MCF 10A (cell line): ENCODE measurements at places on chromosomes 6 and 20. TPM values are rescaled to one million over a fixed set of nuclear protein-coding genes. Genes with fewer than 3 reads are reported as not detected.

DNA sequence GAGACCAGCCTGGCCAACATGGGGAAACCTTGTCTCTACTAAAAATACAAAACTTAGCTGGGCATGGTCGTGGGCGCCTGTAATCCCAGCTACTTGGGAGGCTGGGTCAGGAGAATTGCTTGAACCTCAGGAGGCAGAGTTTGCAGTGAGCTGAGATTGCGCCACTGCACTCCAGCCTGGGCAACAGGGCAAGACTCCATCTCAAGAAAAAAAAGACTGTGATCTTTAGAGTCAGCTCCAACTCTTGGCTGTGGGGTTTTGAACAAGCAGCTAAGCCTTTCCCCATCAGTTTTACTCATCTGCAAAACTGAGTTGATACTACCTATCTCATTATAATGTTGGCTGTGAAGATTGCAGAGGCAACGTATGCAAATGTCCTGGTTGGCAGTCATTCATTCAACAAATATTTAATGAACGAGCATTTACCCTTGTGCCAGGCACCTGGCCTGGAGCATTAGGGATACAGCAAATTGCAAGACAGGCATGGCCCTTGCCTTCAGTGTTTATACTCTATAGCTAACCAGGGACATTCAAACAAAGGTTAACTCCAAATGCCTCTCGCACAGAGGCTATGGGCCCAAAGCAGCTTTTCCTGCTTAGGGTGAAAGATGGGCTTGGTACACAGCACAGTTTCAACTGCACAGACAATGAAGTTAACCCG is 37.8 kb downstream of the ILRUN start:
- DNase-seq, result no peak
- no peaks in the 10 kb centered on the region for H3K27me3 ChIP-seq
- peaks cover 13% of the 10 kb centered on the region for H3K36me3 ChIP-seq
- peak overlapping the region; percentile 89 for H3K27ac ChIP-seq
- H3K4me3 ChIP-seq, result no peak overlapping the region

DNA sequence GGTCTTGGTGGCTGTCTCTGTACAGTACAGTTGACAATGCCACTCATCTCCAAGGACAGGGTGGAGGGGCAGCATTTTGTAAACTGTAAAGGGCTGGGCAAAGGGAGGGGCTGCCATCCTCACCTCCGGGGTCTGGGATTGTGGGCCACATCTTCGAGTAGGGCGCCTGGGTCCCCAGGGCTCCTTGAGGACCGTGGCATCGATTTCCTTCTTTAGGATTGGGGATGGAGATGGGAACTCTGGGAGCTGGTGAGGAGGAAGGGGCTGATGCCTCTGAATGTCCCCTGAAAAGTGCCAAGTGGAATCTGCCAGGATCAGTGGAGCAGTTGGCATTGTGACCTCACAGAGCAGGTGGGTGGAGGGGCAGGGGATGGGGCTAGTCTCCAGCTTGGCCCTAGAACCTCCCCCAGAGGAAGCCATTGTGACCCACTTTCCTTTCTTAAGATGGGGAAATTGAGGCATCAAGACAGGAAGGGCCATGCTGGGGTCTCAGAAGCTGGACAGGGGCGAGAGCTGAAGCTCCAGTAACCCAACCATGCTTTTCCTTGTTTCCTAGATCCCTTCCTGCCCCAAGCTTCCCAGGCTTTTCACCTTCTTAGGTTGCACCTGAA is at the start of gene SUN5:
SUN5 (minus strand) TSS at position 293 of the 611 bp plus-strand sequence; CDS start at position 200, 93 bp downstream.
- no peaks in the 10 kb centered on the region for H3K36me3 ChIP-seq
- no peak for DNase-seq
- peaks cover 32% of the 10 kb centered on the region for H3K27me3 ChIP-seq
- H3K27ac ChIP-seq, result no peak within 1 kb of the TSS

DNA sequence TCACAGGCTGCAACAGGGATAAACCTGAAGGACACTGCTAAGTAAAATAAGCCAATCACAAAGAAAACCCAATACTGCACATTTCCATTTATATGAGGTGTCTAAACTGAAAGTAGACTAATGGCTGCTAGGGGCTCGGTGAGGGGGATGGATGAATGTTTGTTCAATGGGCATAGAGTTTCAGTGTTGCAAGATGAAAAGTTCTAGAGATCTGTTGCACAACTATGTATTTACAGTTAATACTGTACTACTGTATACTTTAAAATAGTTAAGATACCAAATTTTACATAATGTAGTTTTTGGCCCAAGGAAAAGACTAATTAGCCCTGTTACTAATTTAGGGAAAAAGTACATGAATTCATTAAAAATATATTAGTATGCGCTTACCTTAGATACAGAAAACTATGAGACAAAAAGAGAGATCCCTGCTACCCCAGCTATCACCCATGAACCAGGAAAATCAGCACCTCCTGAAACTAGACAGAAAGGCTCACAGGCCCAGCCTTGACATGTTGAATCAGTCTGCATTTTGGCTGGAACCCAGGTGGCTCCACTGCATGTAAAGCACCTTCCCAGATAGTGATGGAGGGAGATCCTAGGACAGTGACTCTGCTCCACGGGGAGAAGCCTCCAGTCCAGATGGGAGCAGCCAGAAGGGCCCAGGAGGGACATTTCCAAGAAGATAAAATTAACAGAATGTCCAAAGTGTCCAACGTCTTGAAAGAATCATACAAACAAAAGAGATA is 16.1 kb downstream of the HLA-F start:
- peaks cover 10% of the 10 kb centered on the region for H3K36me3 ChIP-seq
- H3K27ac ChIP-seq, result no peak overlapping the region
- H3K4me3 ChIP-seq, result no peak overlapping the region

DNA sequence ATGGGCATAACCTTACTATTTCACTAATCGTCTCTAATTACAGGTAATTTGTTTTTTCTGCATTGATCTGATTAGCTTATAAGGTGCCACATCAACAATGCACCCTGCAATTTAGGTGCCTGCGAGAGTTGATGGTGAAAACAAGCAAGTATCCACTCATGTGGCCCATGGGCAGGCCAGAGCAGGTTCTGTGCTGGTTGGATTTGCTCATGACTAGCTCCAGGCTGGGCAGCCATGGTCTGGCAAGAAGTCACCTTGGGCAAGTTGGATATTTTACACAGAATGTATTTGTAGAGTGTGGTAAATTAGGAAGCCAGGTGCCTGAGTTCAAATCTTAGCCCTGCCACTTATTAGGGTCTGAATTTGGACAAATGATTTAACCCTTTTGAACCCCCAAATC is 25.3 kb downstream of the RAB44 start:
- no peaks in the 10 kb centered on the region for H3K27me3 ChIP-seq
- no peak overlapping the region for H3K27ac ChIP-seq
- no peak for DNase-seq
- no peak overlapping the region for H3K4me3 ChIP-seq

The DNAH8 gene
- total RNA-seq, result not detected in 2 replicates

- DNase-seq, result peak; percentile 60
- H3K36me3 ChIP-seq, result peaks cover 18% of the 10 kb centered on the region
- no peaks in the 10 kb centered on the region for H3K27me3 ChIP-seq
- no peaks in the 10 kb centered on the region for H3K4me1 ChIP-seq
These were observed 70.7 kb upstream of the PRSS16 start for GRCh38 chr6:27176523-27177484.

GRCh38 chr6:137165375-137166246 is 7.8 kb downstream of the IL22RA2 start:
- peaks cover 32% of the 10 kb centered on the region for H3K4me1 ChIP-seq
- H3K27ac ChIP-seq, result no peak overlapping the region
- H3K27me3 ChIP-seq, result no peaks in the 10 kb centered on the region
- H3K4me3 ChIP-seq, result no peak overlapping the region
- peak; percentile 72 for DNase-seq

DNA sequence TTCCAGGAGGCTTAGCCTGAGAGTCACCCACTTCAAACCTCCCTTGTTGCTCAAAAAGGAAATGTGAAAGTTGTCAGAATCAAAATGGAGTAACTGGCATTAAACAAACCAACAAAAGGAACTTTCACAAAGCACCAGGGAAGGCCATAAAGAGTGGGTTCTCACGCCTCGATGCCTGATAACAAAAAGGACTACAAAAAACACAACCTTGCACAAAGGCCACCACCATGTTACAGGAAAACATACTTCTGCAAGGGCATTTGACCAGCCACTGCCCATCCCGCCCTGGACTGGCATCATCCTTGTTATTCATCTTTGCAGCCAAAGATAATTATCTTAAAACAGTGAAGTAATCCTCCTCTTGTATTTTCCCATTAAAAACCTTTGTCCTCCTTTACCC is 34.8 kb downstream of the RNASET2 start:
- no peak for DNase-seq
- no peak overlapping the region for H3K27ac ChIP-seq
- peaks cover 5% of the 10 kb centered on the region for H3K36me3 ChIP-seq
- H3K4me1 ChIP-seq, result no peaks in the 10 kb centered on the region

GRCh38 chr6:139066080-139066479 is 37.5 kb downstream of the ABRACL start:
- H3K27ac ChIP-seq, result no peak overlapping the region
- no peaks in the 10 kb centered on the region for H3K4me1 ChIP-seq
- DNase-seq, result no peak
- H3K36me3 ChIP-seq, result no peaks in the 10 kb centered on the region
- no peaks in the 10 kb centered on the region for H3K27me3 ChIP-seq
- H3K4me3 ChIP-seq, result no peak overlapping the region

GRCh38 chr6:147922799-147923198 is 414.3 kb downstream of the SAMD5 start:
- DNase-seq, result no peak
- no peak overlapping the region for H3K27ac ChIP-seq
- no peaks in the 10 kb centered on the region for H3K4me1 ChIP-seq
- H3K36me3 ChIP-seq, result no peaks in the 10 kb centered on the region
- no peaks in the 10 kb centered on the region for H3K27me3 ChIP-seq
- no peak overlapping the region for H3K4me3 ChIP-seq
